ENCODE measurements at places on chromosomes 7 and 10. TPM values are rescaled to one million over a fixed set of nuclear protein-coding genes. Genes with fewer than 3 reads are reported as not detected.

ANKRD16 gene
- total RNA-seq, result 8.8 TPM

DNA sequence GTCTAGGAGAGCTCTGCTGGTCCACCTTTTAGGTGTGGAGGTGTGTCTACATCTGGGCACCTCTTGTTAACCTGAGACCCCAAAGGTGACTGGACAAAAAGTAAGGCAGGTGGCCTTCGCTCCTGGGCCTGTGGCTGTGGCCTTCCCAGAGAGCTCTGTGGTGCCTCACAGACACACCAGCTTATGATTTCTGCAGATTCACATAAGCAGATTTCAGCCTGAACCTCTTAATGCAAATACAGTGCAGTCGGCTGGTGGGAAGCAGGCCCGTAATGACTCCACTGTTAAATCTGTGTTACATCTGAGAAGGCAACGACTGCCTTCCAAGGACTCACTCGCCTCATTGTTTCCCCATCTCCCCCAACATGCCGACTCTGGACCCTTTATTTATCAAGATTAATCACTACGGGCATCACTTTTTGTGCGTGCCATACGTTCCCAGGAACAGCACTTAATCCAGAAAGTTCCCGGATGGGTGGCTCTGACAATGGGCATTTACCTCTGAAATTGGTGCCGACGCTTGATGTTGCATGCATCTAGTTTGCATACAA, 119.8 kb downstream of the EBF3 start:
- DNase-seq, result no peak

- DNase-seq, result no peak
Observed at GRCh38 chr10:26952094-26952493, 91.3 kb upstream of the ABI1 start.

- no peak for DNase-seq
Observed at GRCh38 chr7:138481447-138482380, 21.7 kb downstream of the TRIM24 start.

GRCh38 chr10:127046975-127047877, 142.0 kb downstream of the DOCK1 start:
- DNase-seq, result no peak

DNA sequence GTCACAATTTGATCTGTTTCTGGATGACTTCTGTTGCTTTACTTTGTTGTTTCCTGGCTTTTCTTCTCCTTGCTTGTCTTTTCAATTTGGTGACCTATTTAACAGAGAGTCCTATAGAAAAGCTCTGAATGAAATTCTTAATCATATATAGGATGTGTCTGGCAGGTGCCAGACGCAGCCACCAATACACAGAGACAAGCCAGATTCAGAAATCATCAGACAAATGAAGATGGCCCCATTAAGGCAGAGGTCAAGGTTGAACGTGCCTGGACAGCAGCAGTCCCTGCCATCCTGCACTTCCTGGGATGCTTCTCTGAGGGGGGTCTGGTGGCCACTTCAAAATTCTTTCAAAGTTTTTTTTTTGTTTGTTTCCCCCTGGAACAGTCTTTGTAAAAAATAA, 846.7 kb upstream of the COBL start:
- no peak for DNase-seq

DNA sequence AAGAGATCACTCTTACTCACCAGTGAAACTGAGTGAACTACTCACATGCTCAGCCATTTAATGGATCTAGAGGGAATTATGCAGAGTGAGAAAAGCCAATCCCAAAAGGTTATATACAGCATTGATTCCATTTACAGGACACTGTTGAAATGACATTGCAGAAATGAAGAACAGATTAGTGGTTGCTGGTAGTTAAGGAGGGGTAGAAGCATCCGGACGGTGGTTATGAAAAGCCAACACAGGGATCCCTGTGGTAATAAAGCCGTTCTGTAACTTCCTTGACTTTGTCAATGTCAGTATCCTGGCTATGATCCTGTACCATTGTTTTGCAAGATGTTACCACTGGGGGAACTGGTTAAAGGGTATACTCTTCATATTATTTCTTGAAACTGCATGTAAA, 253.4 kb downstream of the USP6NL start:
- no peak for DNase-seq

GRCh38 chr7:5681423-5681822, 100.0 kb downstream of the RNF216 start:
- no peak for DNase-seq

All from urinary bladder (tissue), 4 donors.